ENCODE measurements at places on chromosomes 2 and 18.

GRCh38 chr2:103809941-103810441, 1043.9 kb upstream of the POU3F3 start:
- no peak for DNase-seq

DNA sequence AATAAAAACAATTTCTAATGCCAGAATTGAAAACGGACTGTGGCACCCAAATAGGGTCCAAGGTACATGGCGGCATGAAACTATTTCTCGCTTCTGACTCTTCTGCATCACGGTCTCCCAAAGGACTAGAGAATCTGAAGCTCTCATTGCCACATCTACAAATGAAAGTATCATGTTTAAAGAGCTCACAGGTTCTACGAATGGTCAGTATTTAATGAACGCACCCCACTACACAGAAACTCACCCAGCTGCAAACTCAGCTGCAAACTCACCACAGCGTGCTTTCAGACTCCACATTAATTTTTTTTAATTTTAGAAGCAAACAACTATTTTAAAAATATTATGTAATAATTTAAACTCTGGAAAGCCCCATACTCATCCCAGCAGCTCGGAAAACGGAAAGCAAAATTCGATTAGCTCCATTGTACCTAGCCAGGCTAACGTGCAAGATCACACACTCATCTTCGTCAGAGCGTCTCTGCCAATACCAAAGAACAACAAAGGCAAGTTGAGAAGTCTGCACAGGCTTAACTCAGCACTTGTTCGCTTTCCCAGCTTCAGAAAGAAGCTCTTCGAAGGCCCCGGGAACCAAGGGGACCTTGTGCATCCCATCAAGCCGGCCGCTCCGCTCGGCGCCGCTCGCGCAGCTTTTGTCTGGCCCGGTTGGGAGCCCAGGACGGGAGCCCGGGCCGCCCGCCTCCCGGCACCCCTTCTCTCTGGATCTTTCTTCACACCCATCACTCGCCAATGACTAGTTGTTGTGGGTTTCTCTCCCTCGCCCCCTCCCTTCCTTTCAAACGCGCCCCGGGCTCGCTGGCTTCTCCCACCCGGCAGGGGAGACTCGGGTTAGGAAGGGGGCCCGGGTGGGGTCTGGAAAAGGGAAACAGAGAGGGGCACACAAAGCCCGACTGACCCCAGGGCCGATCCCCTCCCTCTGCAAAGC, 785 bp downstream of the CLASP1 start:
- DNase-seq = no peak

DNA sequence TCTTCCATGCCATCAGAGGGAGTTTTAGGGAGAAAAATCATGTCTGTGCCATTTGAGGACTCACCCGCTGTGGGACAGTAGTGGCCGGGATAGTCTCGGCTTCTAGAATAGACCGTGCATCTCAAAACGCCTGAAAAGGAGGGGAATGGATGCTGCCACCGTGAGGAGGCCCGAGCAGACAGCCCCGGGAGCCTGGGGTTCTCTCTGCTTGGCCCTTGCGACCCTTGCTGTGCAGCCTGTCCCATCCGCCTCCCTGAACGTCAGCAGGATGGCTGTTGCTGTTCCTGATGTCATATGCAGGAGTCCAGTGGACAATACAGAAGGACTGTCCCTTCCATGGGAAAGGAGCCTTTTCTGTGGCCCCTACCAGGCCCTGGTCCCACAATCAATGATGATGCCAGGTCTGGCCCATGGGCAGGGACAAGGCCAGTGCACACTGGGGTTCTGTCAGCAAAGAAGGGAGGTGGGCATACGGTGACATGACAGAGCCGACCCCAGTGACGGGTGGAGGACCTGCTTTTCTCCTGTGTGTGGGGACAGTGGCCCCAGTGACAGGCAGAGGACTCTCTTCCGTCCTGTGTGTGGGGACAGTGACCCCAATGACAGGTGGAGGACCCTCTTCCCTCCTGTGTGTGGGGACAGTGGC, 58.8 kb downstream of the ACKR3 start:
- DNase-seq = no peak

DNA sequence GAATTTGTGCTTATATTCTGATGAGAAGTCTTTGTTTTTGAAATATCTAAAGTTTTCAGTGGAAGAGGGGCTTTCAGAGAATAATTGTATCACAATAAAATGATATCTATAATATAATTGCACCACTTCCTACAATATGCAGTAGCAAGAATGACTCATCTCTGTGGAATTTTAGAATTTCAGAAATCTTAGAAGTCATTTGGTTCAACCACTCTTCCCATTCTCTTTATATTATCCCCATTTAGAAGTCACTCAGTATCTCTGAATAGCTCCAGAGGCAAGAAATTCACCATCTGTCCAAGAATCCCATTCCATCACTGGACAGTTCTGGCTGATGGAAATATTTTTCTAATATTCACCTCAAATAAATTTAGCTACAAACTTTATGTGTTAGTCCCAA, 59.3 kb upstream of the CCDC68 start:
- DNase-seq = no peak

- no peak for DNase-seq
Measured at GRCh38 chr2:104465981-104466380, 387.9 kb upstream of the POU3F3 start.

DNA sequence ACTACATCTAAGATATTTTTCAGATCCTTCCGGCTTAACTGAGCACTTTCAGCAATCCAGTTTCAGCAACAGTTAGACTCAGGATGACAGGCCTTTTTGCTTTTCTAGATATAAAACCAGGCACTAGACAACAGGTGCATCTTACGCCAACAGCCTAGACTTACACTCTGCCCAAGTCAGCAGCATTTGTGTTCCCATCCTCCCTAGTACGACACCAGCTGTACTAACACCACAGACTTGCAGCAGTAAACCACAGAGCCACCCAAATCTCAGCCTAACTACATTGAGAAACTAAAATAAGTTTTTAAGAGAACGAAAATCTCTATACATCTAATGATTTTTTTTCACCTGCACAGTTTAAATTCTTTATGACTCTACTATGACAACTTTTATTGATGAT, 89.9 kb upstream of the DNMT3A start:
- DNase-seq = no peak

DNA sequence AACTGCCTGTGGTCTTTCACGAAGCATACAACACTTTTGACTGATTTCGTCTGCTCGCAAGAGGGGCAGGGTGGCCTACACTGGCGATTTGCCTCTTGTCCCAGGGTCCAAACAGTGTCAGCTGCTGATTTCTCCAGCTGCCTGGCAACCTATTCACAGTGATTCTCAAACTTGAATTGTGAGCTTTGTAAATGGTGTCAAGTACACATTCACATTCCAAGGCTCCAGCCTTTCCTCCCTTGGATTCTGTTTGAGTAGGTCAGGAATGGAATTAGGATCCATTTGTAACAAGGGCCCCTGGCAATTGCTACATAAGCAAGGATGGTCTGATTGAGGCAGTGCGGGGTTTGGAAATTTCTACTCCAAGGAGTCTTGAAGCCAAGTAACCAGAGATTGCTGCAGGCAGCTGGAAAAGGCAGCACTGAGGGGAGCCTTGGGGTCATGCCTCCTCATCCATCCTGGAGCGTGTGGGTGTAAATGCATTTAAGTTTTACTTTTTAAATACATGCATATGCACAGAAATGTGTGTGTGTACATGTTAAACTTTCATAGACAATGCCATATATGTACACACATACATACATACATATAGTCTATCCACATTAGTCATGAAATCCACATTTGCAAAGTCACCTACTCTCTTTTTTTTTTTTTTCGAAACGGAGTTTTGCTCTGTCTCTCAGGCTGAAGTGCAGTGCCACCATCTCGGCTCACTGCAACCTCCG, 86.8 kb upstream of the UXS1 start:
- no peak for DNase-seq

DNA sequence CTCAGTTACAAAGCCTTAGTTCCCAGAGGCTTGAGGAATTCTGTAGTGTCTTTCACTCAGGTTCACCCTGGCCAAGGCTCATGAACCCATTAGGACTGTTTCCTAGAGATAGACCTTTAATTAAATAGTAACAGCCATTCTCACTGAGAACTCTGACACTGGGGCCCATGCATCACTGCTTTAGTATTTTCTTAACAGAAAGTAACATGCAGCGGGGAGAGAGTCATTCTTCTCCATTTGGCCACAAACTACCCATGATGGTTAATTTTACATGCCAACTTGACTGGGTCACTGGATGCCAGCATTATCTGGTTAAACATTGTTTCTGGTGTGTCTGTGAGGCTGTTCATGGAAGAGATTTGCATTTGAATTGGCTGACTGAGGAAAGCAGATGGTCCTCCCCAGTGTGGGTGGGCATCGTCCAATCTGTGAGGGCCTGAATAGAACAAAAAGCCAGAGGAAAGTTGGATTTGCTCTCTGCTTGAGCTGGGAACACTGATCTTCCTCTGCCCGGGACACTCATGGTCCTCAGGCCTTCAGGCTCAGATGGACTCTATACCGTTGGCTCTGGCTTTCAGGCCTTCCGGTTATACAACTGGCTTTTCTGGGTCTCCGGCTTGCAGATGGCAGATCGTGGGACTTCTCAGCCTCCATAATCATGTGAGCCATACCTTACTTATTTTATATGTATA, 5.6 kb upstream of the CPLX4 start:
- no peak for DNase-seq
